ENCODE measurements at places on chromosomes 7 and 10. TPM values are rescaled to one million over a fixed set of nuclear protein-coding genes. Genes with fewer than 3 reads are reported as not detected.
A peak's percentile ranks its signal among the peaks of the same experiment; 100 is the strongest.

Gene GBF1
- 38.9 TPM for total RNA-seq

GRCh38 chr10:27710014-27710413, 35.6 kb downstream of the MKX start:
- ATAC-seq, result no peak

GRCh38 chr10:6140141-6140841, 51.5 kb downstream of the RBM17 start:
- ATAC-seq, result peak; percentile 10

DNA sequence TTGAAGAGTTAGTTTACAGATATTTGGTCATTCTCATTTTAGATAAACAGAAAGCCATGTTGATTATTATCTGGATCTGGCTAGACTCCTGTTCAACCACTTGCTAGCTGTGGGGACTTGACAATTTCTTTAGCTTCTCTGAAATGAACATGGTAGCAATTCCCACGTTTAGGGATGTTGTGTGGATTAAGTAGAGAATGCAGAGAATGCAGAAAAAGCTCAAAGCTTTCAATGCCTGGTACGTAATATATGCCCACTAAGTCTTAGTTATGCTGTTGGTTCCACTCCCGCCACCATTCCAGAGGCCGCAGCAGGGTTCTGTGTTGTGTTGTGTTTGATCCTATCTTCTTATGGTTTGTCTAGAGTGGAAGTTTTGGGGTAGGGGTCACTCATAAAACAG, 39.2 kb upstream of the RPA3 start:
- ATAC-seq, result no peak

Gene CARD11
- total RNA-seq, result 112 TPM

DNA sequence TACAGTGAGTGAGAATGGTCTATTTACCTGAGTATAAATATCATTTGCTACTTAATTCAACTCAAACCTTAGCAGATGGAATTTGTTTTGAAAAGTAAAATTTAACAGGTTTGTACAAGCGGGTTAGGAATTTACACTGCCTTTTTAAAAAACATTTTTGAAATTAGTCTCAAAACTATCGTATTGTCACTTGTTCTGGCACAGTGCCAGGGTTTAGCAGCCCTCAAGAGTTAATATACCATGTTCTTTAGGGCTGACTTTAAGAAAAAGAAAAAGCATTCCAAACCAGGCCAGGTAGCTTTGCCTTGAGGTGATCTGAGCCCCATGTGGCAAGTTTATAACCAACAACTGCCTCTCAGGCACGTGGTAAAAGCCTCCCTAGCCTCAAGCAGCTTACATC, 17.8 kb downstream of the CCNJ start:
- ATAC-seq, result no peak

DNA sequence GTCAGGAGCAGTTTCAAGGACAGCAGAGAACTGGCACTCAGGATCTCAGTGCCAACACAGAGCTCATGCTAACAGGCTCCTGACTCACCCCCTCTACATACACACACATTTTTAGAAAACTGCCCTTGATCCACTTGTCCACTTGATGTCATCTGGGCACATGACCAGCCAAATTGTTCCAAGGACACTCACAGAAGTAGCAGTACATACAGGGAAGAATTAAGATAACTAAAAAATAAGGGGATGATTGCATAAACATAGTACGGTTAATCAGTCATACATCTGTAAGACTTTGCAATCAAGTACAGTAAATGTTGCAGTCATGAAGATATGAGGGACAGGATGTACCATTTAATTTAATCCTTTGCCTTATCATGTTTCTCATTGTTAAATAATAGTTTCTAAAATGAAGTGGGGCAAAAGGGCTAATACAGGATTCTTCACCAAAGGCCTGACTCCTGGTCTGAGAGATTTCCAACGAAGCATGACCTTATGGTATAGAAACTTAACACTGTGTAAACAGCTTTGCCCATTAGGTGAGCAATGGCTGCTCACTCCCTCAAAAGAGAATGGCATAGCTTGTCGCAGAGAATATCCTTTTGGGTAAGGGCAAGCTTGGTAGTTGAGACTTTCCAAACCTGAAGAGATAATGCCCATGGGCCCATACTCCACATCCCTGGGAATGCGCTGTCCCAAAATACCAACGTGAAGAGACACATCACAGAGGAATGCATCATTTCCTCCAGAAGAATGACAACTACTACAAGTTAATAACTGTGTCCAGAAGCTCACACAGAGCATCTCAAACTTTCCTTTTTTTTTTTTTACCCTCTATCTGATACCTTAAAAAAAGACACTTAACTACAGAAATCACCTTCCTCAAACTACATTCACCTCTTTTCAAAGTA, 94.1 kb downstream of the ARMH3 start:
- ATAC-seq, result no peak

GRCh38 chr7:34904987-34905386, 132.3 kb downstream of the DPY19L1 start:
- ATAC-seq, result no peak

Gene DOCK1
- total RNA-seq, result 0.67 TPM
